Stimulated activated CD8-positive, alpha-beta memory T cell treated with anti-CD3 and anti-CD28 coated beads, Interleukin-7, amount 100 ng/mL, for 24 hours (primary cell): ENCODE measurements at places on chromosomes 16 and 17.

- DNase-seq: no peak
Observed at GRCh38 chr17:63838631-63839171, 3.8 kb downstream of the SMARCD2 start.

- DNase-seq: no peak
Observed at GRCh38 chr17:43645765-43646481, 15.8 kb downstream of the MEOX1 start.

- no peak for DNase-seq
Observed at GRCh38 chr16:11213373-11213772, 42.6 kb downstream of the SOCS1 start.

GRCh38 chr16:20791923-20792612 lies 14.2 kb downstream of the ERI2 start:
- no peak for DNase-seq

DNA sequence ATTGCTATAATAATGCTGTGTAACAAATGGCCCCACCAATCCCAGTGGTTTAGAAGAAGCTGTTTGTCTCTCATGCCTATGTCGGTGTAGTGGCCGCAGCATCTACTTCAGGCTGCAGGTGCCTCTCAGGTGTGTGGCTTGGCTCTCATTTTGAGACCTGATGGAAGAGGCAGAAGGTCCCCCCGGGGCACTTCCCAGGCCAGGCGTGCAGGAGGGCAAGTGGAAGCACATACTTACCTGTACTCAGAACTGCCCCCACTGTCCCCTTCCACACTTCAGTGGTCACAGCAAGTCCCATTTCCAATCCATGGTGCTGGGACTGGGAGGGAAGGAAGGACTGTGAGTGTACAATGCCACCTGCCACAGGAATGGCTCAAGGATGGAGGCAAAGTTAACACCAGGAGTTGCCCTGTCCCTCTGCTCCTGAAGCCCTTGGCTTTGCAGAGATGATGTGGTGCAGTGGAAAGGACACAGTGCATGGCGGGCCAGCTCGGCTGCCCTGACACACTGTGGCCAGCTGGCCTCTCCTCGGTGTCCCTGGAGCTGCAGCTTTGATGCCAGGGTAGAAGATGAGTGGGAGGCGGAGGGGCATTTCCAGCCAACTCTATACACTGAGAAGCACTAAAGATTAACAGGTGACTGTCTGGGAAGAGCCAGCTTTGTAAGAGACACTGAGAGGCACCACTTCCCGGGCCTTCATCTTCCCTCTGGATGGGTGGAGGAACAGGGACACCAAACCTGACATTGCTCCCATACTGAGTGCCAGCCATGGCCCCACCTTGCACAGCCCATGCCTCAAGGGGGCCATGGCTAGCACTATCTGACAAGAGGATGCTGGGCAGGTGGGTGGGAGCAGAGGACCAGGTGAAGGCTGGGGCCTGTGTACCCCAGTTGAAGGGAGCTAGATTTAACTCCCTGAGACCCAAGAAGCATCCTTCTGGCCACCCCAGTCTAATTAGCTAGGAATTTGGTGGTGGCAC lies 105.9 kb downstream of the METRNL start:
- DNase-seq: no peak

DNA sequence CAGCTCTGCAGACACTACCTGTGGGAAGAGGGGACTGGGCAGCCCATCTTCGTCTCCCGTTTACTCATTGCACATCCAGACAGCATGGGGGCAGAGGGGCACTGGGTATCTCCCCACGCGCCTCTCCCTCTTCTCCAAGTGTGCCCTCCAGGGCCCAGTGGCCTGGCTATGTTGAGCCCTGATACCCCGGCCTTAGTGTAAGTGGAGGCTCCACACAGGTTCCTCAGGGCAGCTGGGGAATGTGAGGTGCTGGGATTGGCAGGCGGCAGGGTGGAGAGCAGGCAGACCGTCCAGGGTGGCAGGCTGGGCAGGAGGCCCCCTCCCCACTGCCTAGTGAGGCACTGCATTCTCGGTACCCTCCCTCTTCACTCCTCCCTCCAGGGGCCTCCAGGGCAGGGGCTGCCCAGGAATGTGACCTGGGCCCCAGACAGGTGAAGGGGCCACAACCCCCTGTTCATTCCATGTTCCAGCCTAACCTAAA lies 13.2 kb upstream of the NAGLU start:
- no peak for DNase-seq

GRCh38 chr16:361341-361871 lies 8.9 kb upstream of the AXIN1 start:
- no peak for DNase-seq

GRCh38 chr17:39401412-39402243 lies at the start of gene FBXL20:
Gene FBXL20 (minus strand): TSS chr17:39401626. CDS start chr17:39401402, 224 bp downstream.
- DNase-seq: peak; percentile 84

DNA sequence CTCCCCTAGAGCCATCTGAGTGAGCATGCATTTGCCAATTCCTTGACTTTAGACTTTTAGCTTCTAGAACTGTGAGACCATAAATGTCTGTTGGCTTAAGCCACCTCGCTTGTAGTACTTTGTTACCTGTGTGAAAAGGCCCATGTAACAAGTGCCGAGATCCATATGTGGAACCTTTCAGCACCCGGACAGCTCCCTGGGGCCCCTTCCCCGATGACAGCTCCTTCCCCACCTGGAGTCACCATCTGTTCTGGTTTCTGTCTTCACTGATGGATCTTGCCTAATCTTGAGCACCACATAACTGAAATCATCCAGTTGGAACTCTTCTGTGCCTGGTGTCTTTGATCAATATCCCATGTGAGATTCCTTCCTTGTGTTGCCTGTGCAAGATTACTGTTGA lies 78.9 kb upstream of the EEF2KMT start:
- no peak for DNase-seq

DNA sequence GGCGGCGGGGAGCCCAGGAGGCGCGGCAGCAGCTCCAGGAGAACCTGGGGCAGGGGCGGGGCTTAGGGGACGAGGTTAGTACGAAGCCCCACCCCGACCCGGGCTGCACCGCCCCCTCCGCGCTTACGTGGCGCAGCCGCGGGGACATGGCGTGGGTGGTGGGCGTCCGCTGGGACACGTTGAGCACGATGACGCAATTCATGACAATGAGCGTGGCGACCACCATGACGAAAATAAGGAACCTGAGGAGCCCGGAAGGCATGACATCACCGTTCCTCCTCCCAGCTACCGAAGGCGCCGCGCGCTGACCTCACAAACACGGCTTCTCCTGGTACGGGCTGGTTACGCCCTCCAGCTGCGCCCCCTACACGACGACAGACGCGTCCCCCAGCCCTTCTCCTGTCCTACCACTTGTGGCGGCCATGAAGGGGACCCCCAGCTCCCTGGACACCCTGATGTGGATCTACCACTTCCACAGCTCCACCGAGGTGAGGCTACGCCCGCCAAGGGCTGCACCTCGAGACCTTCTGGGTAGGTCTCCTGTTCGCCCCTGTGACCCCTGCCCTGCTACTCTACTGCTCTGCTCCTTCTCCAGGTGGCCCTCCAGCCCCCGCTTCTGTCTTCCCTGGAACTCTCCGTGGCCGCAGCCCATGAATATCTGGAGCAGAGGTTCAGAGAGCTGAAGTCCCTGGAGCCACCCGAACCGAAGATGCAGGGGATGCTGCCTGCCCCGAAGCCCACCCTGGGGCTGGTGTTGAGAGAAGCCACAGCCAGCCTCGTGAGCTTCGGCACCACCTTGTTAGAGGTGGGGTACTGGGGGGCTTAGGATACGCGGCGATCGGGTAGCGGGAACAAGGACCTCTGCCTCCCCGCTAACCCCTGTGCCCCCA lies at the start of gene C17orf107:
TSS of gene C17orf107 (plus strand) at position 196 of the 890 bp plus-strand sequence. CDS start at position 423, 227 bp downstream.
- DNase-seq: peak; percentile 90

- DNase-seq: no peak
Observed at GRCh38 chr17:31249835-31250141, 47.3 kb downstream of the OMG start.

DNA sequence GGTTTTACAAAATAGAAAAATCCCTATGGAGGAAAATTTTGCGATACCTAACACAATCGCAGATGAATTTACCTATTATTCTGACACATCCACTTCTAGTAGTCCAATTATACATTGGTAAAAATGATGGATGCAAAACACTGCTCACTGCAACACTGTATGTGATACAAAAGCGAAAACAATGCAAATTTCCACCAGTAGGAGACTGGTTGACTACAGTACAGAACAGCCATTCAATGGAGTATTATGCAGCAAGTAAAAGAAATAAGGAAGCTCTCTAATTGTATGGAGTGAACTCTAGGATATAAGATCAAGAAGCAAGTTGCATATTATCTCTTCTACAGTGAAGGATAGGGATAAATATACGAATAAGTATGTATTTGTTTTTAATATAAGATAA lies 48.5 kb downstream of the SETD6 start:
- no peak for DNase-seq

DNA sequence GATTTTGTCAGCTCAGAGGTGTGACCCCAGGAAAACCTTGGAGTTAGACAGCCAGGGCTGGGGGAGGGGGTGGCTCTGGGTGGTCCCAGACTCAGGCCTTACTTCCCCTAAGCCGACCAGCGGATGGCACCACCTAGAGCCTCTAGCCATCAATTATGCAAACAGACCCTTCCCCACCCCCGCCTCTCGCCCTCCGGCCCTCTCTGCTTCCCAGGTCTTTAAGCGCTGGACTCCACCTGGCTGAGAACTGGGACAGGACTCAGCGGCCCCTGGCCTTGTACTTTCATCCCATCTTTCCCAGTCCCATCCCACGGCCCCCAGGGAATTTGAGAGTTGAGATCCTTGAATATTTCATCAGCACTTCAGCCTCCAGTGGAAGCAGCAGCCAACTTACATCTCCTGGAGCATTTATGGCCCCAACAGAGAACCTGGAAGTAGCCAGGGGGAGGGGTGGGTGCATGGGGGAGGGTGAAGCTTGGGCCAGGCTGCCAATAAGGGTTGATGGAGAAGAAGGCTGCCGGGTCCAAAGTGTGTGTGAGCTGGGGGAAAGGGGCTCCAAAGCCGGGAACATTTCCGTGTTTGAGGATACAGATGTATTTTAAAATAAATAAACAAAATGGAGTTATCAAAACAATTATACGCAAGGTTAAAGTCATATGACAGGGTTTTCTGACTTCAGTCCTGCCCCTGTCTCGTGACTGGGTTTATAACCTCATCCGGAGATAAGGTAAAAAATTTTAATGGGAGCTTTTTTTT lies 7.5 kb upstream of the JUP start:
- no peak for DNase-seq

DNA sequence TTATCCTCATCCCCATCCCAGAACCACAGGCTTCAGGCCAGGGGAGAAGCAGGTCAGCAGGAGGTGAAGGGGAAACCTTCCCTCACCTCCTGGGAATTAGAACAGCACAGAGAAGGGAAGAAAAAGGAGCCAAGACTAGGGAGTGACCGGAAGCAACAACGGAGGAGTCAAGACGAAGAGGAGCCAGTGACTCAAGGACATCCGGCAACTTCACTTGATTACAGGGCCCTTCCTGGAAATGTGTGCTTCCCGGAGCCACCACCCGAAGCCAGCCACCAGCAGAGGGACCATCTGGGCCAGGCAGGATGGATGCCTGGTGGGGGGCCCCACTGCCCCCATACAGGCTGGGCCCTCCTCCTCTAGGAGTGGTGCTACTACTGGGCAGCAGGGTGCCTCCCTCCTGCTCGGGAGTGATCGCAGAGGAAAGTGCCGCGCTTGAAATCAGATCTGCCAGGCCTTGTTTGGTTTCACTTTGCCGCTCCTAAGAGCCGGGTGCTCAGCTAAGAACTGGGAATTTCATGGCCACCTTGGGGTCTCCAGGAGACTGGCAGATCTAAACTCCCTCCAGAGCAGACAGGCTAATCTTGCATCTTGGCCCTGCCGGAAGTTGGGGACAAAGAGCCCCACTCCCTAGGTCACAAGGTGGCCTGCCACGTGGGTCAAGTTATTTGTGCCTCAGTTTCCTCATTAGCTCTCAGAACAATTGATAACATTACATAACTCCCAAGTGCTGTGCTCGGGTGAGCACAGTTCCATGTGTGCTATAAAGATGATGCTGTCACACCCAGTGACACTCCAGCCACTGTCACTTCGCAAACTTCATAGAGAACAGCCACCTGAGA lies 6.6 kb downstream of the CDC42EP4 start:
- no peak for DNase-seq

DNA sequence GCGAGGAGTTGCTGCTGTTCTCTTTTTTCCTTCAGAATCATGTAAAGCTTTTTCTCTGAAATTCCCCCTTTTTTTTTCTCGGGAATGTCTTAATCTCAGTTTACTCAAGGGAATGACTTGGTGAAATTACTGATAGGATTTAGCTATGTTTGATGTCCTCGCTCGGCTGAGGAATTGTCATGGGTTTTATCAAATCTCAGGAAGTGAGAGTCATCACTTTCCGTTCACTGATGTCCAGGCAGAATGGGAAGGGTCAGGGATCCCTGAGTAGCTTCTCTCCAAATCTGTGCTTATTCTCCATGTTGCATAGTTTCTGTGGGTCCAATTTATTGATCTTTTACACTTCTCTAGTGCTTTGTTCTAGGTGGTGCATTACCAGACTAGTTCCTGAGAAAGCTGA lies 6.3 kb downstream of the IGSF6 start:
- no peak for DNase-seq

- no peak for DNase-seq
Observed at GRCh38 chr16:27228621-27229501, 25.5 kb downstream of the KDM8 start.

- no peak for DNase-seq
Observed at GRCh38 chr17:42323268-42323773, 35.0 kb downstream of the STAT5A start.

- DNase-seq: no peak
Observed at GRCh38 chr17:32150358-32150757, 8.1 kb downstream of the RHOT1 start.

GRCh38 chr17:77693776-77694175 lies 264.7 kb upstream of the TNRC6C start:
- no peak for DNase-seq

DNA sequence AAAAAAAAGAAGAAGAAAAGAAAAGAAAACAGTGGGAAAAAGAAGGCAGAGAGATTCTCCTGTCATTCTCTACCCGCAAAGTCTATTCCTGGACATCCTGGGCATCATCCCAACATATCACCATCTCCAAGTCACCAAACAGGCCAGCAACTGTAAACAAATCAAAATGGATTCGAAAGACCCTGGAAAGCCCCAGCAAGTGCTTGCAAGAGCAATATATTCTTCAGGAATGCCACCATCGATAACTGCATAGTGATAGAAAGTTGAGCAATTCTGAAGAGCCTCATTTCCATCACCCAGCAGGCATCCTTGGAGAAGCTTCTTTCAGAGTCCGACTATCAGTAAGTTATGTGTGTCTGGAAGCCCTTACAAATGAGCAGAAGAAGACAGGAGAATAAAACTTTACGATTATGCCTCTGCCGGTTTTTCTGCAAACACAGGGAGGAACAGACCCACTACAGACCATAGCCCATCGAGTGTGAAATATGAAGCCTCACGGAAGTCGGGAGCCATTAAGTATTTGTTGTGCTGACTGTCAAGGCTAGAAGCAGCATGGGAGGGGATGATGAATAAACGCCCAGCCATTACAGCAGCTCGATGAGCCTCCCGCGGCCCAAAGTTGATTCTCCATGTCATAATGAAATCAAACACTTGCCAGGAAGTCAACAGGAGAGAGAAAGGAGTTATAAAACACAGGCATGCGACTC lies 64.5 kb upstream of the SEC14L1 start:
- no peak for DNase-seq
